Cardiac fibroblast (primary cell): ENCODE measurements at places on chromosomes 7 and 10.

GRCh38 chr10:27861781-27862180 is 116.2 kb upstream of the MKX start:
- DNase-seq: no peak

DNA sequence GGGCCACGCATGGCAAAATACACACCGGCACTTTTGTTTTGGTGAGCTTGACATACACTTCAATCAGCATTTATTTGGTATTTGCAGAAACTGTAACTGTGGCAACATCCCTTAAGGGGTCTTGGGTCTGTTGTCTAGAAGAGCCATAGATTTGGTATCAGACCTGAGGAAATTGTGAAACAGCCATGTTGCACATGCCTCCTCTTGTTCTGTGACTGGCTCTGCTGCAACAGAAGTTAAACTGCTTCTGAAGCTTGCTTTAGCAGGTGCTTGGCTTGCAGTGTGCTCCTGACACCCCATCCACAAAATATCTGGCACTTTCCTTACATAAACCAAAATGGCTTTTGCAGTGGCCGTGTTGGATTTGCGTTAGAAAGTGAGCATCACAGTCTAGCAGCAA is 247.3 kb downstream of the GATA3 start:
- no peak for DNase-seq

- no peak for DNase-seq
These were observed 85.0 kb downstream of the EMX2 start for GRCh38 chr10:117627561-117627960.

DNA sequence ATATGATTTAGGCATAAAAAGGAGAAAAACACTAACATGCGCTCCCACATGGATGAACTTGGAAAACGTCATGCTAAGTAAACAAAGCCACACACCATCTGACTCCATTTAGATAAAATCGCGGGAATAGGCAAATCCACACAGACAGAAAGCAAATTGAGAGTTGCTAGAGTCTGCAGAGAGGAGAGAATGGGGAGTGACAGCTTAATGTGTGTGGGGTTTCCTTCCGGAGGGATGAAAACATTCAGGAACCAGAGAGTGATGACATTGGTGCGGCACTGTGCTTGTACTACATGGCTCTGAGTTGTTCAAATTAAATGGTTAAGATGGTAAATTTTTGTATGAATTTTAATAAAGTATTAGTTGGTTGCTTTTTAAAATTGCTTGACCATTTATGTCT is 482.9 kb upstream of the AKR1E2 start:
- DNase-seq: no peak

- DNase-seq: peak; percentile 87
These were observed 17.9 kb downstream of the RTKN2 start for GRCh38 chr10:62250594-62251198.

DNA sequence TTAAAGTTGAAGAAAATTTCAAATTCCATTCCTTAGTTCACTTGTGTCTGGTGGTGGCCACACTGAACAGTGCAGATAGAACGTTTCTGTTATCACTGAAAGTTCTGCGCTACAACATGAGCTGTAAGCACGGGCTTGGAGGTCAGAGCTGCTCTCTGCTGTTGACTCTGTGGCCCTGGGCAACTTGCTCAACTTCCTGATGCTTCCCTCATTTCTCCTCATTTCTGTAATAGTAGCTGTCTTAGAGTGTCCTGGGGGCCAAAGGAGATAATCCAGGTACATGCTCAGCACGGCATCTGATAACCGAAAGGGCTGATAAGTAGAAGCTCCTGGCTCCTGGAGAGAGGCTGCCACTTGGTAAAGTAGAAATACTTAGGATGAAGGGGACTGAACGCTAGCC is 92.3 kb upstream of the DUSP5 start:
- DNase-seq: no peak

- peak; percentile 35 for DNase-seq
These were observed 117.0 kb upstream of the NEBL start for GRCh38 chr10:21014141-21014540.

DNA sequence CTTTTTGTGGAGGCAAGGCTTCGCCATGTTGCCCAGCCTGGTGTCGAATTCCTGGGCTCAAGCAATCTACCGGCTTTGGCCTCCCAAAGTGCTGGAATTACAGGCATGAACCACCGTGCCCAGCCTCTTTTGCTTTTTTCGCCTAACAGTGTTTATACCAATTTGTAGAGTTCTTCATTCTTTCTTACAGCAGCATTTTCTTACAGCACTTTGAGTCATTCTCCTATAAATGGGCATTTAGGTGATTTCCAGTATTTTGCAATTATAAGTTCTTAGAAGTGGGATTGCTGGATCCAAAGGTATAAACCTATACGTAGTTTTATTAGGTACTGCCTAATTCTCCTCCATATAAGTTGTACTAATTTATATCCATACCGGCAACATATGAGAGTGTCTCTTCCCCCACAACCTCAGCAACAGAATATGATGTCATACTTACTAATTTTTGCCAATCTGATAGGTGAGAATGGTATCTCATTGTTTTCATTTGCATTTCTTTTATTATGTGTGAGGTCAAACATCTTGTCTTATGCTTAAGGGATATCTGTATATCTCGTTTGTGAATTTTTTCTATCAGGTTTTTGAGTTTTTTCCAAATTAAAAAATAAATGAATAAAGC is 39.1 kb downstream of the SUFU start:
- no peak for DNase-seq

GRCh38 chr7:128059143-128059988 is 28.1 kb upstream of the LRRC4 start:
- DNase-seq: no peak

DNA sequence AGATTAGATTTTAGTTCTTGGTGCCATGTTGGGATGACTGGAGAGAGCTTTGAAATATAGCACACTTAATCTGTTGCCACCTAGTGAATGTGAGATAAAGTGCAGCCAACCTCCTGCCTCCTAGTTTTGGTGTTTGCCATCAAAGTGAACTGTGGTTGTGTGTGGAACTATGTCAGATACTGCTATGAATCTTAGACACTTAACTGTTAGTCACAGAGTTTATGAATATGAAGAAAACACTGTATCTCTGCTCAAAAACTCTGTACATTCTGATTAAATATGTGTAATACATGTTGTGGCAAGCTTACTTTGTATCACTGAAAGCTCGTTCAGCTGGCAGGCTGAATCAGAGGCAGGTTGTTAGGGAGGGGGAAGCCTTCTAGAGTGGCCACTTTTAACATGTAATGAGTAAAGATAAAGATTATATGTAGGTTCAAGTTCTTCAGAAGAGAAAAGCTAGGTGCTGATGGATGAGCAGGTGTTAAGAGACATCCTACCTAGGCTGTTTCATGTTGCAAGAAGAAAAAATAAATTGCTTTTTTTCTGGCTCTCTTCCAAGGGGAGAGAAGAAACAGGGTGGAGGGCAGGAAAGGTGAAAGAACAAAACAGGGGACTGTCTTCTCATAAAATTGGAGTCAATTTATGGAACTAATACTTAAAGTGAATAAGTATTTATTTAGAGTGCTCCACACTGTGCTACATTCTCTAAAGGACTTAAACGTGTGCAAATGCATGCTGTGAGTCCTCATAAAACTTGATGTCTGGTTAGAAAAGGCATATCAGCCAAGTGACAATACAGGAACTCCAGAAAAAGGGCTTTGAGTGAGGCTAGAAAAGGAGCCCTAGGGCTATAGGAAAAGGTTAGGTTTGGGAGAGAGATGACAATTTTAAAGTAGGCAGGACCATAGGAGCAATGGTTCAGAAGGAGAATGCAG is 14.1 kb upstream of the LAMB1 start:
- DNase-seq: peak; percentile 57

GRCh38 chr7:34385384-34385783 is 272.6 kb upstream of the NPSR1 start:
- DNase-seq: no peak

DNA sequence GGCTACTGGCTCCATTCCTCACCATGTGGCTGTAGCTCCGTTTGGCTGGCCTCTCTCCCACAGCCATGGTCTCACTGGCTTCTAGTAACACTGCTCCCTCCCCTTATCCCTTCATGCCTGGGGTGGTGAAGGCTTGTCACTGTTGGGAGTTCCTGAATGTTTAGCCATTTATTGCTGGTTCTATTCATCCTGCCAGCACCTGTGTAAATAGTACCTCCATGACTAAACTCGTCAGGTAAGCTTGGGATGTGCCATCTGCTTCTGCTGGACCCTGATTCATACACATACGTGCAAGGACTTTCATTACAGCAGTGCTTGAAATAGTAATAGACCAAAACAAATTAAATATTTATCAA is 61.6 kb downstream of the CCDC71L start:
- no peak for DNase-seq

DNA sequence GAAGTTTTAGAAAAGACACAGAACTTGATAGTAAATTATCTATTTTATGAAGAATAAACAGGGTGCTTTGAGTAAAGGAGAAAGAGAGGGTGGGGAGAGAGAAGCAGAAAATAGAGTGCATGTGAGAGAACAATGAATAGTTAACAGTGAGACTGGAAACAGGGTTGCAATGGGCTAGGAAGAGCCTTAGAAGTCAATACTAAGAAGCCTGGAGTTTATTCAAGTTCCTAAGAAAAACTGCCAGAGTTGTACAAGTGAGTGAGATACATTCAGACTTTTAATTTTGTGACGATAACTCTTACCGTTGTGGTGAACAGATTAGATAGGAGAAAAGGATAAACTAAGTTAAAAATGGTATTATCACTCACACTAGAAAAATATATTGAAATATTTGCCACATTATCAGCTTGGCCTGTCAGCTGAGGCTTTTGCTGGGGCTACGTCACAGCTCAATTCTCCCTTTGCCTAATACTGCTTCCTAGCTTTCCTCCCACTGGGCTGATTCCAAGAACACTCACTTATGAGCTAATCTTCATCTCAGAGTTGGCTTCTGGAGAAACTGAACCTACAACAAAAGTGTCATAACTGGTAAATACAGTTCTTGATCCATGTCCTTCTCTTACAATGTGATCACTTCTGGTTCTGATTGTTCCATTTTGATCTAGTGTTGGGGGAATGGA is 92.7 kb downstream of the SEMA3D start:
- peak; percentile 44 for DNase-seq

DNA sequence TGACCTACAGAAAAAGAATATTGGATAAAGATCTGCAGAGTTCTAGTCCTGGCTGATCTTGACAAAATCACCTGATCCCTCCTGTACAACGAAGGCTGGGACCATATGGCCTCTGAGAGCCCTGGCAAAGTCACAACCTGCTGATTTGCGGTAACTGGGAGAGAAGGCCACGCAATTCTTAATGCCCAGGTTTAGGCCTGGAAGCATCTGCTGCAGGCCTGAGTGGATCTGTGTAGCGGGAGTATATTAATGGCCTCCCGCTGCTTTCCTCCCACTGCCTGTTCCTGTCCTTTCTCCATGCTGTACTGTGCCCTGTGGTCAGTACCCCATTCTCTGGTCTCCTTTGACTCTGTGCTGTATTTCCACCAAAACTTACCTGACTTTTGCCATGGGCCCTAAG is 24.2 kb downstream of the AKR1B1 start:
- DNase-seq: no peak

GRCh38 chr7:110647266-110647665 is 443.7 kb upstream of the LRRN3 start:
- DNase-seq: no peak

DNA sequence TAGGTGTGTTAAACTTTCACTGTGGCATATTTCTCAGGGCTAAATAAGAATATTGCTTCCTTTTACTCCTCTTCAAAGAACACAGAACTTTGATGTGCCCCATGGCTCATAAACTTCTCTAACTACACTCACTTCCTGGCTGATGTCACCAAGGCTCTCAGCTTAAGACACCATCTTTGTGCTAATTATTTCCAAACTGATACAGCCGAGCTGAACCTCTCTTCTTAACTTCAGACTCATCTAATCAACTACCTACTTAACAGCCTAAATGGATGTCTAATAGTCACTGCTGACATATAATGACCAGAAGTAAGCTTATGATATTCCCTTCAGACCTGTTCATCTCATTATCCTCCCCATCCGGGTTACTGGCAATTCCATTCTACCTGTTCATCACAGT is 3.6 kb downstream of the C10orf67 start:
- DNase-seq: no peak

- peak; percentile 70 for DNase-seq
These were observed 1.1 kb downstream of the DDIT4 start for GRCh38 chr10:72274730-72275350.

DNA sequence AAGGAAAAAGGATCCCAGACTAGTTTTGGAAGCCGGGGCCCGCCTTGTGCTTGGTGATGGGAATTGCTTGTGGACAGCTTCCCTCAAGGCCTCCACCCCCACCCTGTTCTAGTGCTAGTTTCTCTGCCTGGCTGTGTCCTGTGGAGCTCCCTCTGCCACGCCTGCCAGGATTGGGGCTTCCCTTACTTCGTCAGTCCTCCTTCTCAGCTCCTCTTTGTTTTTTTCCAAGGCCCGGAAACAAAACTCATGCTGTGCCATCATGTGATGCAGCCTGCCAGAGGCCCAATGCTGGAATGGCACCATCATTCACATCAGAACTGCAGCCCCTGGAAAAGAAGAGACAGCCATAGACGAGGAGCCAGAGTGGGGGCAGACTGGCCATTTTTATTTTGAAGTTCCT is 11.2 kb downstream of the YKT6 start:
- DNase-seq: no peak

DNA sequence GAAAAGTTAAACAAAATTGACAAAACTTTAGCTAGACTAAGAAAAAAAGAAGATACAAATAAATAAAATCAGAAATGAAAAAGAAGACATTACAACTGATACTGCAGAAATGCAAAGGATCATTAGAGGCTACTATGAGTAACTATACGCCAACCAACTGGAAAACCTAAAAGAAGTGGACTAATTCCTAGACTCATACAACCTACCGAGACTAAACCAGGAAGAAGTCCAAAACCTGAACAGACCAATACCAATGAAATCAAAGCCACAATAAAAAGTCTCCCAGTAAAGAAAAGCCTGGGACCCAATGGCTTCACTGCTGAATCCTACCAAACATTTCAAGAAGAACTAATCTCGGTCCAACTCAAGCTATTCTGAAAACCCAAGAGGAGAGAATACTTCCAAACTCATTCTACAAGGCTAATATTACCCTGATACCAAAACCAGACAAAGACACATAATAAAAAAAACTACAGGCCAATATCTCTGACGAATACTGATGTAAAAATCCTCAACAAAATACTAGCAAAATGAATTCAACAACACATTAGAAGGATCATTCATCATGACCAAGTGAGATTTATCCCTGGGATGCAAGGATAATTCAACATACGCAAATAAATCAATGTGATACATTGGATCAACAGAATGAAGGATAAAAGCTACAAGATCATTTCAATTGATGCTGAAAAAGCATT is 20.3 kb downstream of the ELAPOR2 start:
- DNase-seq: no peak
